IPS-NIHi11 (cell line): ENCODE measurements at places on chromosomes 2 and 18.
A peak's percentile ranks its signal among the peaks of the same experiment; 100 is the strongest.

- no peak for DNase-seq
These were observed 41.4 kb upstream of the RNU4ATAC start for GRCh38 chr2:121489284-121489683.

DNA sequence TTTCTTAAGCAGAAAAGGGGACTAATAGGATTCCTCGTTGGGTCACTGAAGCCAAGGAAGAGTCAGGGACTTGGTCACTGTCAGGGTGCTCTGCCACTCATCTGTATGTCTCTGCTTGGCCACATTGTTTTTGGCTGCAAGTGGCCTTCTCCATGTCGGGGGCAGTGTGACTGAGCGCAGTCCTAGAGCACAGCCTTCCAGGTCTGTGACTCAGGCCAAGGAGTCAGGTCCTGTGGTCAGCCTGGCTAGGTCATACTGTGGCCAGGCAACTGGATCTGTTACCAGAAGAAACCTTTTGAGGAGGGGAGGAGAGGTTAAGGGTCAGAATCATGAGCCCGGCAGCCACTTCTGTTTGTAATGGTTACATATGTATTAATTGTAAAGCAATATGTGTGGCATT lies 61.3 kb downstream of the GALNT1 start:
- no peak for DNase-seq

DNA sequence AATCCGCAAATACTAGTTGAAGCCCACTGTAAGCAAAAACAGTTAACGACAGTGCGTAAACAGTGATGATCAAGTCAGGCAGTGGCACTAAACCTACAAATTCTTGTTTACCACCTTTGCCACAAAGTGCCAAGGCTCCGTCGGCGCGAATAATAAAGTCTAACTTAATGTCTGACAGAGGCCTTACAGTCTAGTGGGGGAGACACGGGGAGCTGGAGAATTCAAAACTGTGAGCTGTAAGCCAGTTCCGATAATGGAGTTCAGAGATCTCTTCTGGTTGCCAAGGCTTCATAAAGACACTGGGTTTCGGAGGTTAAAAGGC lies 284 bp upstream of the EXOC6B start:
- no peak for DNase-seq

DNA sequence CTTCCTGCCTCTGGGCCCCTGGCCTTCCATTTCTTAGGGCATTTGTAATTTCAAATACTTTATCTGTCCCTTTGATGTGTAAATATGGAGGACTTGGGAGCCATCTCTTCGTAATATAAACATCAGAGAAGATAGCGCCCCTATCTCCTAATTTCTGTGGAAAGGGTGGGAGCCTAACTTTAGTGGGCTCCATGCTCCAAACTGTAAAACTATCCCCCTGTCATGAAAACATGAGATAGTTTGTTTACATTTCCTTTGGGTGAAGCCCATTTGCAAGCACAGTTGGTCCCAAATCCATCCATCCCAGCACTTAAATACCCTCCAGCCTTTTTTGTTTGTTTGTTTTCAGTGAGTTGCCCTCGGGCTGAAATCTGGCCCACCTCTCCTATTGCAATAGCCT lies 782.6 kb upstream of the FSHR start:
- DNase-seq = peak; percentile 14

DNA sequence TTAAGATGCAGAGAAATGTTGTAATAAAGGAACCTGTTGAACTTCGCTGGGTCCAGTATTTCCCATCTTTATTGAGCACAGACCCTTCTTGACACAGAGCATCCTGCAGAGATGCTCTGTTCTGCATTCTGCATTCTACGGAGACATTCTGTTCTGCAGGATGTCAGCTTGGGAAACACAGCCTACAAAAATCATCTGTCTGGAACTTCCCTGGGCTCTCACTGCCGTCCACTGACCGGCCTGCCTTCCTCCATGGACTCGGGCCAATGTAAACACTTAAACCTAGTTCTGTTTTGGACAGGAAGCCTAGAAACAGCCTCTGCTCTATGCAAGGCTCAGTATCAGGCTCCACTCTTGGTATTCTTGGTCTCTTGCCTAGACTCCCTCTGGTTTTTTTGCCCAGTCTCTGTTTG lies 90.0 kb upstream of the PPP1CB start:
- DNase-seq = no peak

GRCh38 chr2:47360283-47360682 lies 42.7 kb upstream of the MSH2 start:
- DNase-seq = no peak

DNA sequence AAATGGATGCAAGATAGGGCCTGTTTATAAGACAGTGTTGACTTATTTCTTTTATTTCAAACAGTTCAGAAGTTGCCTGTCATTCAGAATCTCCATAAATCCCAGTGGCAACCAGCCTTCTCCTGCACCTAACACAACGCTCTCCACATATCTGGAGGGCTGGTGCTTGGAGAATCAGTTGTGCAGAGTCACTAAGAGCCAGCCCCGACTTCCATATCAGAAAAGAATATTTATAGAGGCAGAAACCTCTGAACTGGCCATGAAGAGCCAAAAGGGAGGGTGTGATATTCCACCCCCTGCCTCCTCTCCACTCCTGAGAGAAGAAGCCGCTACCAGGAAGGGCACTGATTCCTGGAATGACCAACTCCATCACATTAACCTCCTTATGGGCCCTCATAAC lies 34.0 kb upstream of the B4GALT6 start:
- no peak for DNase-seq

GRCh38 chr18:56716692-56717146 lies 65.6 kb downstream of the WDR7 start:
- DNase-seq = no peak

GRCh38 chr18:10015288-10015701 lies 101.5 kb downstream of the VAPA start:
- DNase-seq = no peak

- no peak for DNase-seq
These were observed 133.6 kb downstream of the NFATC1 start for GRCh38 chr18:79529296-79529695.

DNA sequence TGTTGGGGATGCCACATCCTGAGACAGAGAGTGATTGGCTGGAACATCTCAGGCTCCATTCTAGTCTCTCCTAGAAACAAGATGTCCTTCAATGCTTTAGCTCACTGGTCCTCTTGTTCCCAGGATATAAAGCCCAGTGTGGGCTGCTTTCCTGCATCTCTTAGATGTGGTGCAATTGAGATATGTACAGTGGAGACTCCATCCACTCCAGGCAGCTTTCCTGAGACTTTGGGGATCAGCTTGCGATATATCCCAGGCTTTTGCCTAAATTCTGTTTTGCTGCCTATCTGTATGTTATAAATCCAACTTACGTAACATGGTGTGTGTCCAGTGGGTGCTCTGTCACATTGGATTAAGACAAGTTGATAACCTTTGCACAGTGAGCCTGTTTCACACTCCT lies 264.9 kb downstream of the SUCLG1 start:
- no peak for DNase-seq

GRCh38 chr18:22324191-22325131 lies 93.3 kb downstream of the CTAGE1 start:
- peak; percentile 65 for DNase-seq

- DNase-seq = no peak
These were observed 84.8 kb upstream of the POMC start for GRCh38 chr2:25253153-25253626.

DNA sequence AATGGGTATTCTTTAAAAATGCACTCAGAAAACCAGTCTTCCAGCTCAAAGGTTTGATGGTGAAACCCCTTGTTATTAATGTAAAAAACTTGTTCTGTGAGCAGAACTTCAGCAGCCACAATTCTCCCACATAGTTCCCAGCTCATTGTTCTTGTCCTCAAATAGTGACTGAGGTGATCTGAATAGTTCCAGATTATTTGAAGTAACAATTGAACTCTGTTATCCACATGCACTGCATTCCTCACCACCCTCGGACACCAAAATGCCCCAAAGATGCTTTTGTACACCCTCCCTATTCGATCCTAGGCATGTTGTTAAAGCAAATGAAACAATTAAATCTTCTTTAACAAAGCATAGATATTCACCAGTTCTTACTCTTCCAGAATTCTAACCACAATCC lies 2186.8 kb upstream of the CELF4 start:
- no peak for DNase-seq

DNA sequence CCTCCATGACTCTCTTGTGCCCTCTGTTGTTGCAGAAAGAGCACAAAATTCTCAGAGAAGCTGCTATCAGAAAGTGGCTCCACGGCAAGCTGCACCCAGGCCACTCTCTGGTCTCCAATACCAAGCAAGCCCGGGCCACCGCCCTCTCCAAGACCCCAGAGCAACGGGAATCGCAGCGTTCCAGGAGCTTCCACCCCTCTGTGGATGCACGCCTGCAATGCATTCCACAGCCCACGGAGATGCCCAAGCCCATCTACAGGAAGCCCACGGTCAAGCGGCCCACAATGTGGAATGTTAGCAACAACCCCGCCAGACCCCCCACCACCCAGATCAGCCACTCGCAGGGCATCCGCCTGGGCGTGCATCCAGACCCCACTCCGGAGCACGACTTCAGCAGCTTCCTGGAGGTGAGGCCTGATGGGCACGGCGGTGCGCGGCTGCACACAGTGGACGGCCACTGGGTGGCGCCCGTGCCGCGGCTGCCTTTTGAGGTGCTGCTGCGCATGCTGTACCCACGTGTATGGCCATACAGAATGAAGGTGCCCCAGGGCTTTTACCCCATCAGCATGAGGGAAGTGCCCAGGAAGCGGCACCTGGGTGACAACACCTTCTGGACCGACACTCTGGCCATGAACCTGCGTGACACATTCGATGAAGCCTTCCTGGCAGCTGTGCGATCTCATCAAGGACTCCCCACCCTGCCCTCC lies 6.3 kb downstream of the ANKRD53 start:
- DNase-seq = peak; percentile 91

GRCh38 chr18:379681-380330 lies 112.0 kb upstream of the THOC1 start:
- no peak for DNase-seq

DNA sequence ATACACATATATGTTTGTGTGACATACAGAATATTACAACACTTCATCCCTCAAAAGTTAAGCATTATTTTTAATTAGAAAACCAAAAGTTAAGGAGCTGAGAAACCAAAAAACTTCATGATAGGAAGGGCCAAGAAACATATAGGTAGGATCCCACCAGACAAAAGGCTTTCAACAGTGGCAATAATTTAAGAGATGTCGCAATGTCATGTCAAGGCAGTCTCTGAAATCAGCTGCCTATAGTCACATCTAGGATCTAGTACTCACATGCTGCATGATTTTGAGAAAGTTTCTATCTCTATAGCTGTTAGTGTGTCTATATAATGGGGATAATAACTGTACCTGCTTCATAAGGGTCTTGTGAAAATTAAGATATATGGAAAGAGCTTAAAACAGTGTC lies 72.7 kb downstream of the SPIRE1 start:
- no peak for DNase-seq

- DNase-seq = no peak
These were observed 510.9 kb downstream of the PARD3B start for GRCh38 chr2:205056151-205056561.

GRCh38 chr18:10518595-10519255 lies 7.1 kb upstream of the NAPG start:
- DNase-seq = peak; percentile 37

DNA sequence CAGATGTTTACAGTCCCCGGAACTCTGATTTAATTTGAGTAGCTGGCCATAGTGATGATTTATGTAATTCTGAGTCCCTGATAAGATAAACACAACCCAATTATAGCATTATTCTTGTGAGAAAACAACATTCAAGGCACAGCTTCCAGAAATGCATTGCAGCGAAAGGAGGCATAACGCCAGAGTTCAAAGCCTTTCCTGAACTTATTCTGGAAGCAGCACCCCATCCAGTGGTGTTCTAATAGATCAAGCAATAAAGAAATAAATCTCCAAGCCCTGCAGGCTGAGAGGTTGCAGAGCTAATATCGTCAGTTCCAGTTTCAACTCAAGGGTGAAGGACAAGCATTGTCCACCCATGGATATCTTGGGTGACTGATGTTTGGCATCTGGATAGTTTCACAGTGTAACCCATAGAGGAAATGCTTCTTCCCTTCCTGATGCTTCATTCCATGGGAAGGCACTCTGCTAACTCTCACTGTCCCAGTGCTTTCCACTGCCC lies 18.8 kb downstream of the CDH2 start:
- no peak for DNase-seq

- no peak for DNase-seq
These were observed 66.3 kb downstream of the MYCN start for GRCh38 chr2:16006537-16007166.

GRCh38 chr2:43300781-43301583 lies 74.6 kb upstream of the ZFP36L2 start:
- DNase-seq = no peak

- DNase-seq = no peak
These were observed at the start of gene CAPG for GRCh38 chr2:85409845-85410583. Gene CAPG (minus strand): TSS chr2:85410366. CDS start chr2:85402145, 8,221 bp downstream.

GRCh38 chr2:107585851-107586250 lies 240.8 kb upstream of the RGPD4 start:
- no peak for DNase-seq

- DNase-seq = peak; percentile 23
These were observed 137.3 kb downstream of the TMEM131 start for GRCh38 chr2:97858442-97858841.

DNA sequence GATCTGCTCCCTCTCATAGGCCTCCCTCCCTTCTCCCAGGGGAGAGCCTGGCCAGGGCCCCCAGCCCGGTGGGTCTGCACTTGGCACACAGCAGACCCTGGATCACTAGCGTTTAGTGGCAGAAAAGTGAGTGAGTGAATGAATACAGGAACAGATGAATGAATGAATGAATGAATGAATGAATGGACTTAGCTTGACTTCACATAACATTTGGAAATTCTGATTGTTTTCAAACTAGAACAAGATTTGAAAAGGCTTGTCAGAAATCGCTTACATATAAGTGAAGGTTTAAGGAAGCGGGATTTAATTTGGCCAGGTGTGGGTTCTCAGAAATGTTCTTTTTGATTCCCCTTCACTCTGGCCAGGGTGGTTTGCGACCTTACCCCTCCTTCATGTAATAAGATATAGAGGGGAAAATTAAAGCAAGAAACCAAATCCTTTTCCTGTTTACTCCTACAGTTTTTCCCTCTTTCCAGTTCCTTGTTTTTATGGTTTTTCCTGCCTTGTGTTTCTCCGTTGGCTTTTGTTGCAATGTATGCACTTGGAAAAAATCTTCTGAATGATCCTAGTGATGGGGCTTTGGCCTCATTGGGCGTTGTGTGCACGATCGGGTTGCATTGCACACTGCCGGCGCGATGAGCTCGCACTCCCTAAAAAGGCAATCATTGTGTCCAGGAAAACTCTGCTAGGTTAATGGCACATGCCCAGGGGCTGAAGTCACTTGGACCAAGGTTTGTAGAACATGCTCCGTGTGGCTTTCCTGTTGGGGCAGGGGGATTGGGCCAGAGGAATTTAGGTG lies 16.4 kb downstream of the LRRFIP1 start:
- DNase-seq = no peak

GRCh38 chr2:29213888-29214291 lies 98.7 kb downstream of the CLIP4 start:
- no peak for DNase-seq

GRCh38 chr2:145402706-145403277 lies 882.9 kb upstream of the ZEB2 start:
- DNase-seq = no peak

GRCh38 chr2:64808092-64808491 lies 154.4 kb upstream of the SERTAD2 start:
- no peak for DNase-seq
